NCI-H748 treated with DMSO at 0.1 percent for 48 hours (cell line): ENCODE measurements at places on chromosomes 4 and X.

DNA sequence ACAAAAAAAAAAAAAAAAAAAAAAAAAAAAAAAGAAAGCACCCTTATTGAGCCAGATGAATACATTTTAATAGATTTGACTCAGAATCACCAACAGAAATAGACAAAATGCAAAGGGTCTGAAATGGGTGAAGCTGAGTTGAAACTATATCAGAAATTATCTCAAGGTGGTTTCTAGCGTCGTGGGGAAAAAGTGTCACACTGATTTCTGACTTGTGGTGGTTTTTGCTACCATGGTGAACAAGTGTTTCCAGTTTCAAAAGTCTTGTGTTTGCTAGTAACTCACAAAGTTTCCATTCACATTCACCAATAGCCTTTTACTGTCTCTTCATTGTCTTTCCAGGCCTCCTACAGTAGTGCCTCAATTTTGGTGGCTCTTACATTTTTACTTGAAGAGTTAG lies 135.5 kb downstream of the ARHGAP24 start:
- no peak for DNase-seq

GRCh38 chrX:38318606-38319005 lies 8.7 kb downstream of the RPGR start:
- no peak for DNase-seq

GRCh38 chr4:65102419-65102818 lies 567.9 kb downstream of the EPHA5 start:
- DNase-seq = no peak

DNA sequence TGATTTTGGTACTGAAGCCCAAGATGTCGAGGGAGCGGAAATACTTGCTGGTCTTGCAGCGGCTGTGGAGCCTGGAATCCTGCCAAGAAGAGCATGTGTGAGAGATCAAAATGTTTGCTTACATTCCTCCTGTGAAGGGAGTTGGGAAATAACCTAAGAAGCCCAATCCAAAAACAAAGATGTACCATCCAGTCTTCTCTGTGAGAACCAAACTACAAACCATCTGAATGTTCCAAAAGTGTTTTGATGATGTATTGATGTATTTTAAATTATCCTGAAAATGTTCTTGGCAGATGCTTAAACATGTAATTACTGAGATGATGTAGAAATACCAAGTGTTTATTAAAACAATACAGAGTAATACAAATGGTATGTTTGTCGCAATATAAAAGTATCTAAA lies 10.1 kb upstream of the ADH1A start:
- peak; percentile 3 for DNase-seq

DNA sequence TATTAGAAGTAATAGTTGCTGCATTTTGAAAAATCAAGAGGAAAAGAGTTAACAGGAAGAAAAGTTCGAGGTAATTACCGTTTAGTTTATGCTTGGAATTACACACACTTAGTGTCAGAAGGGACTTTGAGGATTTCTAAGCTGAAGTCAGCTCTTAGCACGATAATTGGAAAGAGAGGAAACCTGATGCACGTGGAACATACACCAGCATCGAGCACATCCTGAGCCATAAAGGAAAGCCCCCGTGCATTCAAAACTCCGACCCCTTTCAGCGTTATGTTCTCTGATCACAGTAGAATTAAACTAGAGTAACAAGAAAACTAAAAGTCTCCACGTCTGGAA lies 400 bp upstream of the PAQR3 start:
- peak; percentile 66 for DNase-seq

DNA sequence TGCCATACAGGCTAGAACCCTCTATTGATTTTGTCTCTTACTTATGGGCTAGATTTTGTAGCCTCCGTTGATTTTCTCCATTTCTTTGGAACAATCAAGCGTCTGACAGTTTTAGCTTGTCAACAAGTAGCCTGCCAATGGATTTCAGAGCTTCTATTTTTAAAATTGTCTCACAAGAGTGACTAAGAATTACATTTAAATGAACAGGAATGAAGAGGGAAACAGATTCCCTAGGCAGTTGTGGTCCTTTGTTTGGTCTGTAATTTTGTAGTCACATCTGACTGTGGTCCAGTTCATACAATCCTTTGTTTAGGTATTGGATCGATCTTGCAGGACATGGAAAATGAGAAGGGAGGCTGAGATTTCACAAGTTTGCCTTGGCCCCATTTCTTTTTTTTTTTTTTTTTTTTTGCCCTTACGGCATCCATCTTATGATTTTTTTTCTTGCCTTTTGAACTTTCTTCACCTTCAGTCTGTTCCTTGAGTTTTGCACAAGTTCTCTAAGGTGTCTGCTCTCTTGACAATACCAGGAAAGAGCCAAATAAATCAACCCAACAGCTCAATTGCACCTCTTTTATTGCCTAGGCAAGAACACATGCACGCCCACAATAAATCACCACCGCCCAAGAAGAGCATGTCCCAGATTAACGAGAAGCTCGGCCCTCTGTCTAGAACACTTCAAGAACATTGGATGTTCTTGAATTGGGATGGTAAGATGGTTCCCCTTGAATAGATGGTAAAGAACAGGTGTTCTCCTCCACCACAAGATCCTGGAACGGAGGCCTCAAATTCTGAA lies 86.5 kb upstream of the EGFL6 start:
- no peak for DNase-seq

DNA sequence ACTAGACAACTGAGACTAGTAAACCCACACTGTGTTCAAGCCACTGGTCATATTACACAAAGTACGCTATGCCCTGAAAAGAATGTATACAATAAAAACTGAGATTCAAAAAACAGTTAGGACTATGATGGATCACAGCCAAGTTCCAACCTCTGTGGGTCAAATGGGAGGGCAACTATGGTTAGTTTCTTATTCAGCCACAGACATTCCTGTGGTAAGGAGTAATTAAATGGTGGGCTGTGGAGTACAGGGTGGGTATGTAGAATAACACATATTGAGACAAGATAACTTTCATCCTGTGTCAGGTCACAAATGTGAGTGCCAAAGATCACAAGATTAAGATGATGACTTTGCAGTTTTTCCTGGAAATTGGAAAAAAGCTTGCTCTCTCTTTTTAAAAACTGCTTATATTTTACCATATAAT lies 167.2 kb downstream of the NPNT start:
- no peak for DNase-seq

- no peak for DNase-seq
Measured at GRCh38 chrX:43655151-43656004, 721 bp upstream of the MAOA start.

DNA sequence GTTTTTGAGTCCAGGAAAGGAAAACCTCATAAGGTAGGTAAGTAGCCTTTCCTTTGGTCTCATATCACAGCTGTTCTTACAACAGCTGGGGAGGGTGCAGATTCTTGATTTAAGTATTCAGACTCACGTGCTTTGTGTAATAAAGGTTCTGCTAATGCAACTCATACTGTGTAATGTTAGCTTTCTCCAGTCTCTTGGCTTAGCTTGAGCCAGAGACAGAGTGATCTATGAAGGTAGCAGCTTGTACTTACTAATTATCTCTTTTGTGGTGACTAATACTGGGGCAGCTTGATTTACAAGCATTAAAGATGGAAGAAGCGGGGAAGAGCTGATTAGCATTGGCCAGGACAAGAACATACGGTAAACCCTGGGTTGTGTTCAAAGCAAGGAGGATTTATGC lies 80.3 kb downstream of the LNX1 start:
- no peak for DNase-seq

- DNase-seq = no peak
Measured at GRCh38 chrX:150329868-150330267, 33.2 kb upstream of the MAMLD1 start.

DNA sequence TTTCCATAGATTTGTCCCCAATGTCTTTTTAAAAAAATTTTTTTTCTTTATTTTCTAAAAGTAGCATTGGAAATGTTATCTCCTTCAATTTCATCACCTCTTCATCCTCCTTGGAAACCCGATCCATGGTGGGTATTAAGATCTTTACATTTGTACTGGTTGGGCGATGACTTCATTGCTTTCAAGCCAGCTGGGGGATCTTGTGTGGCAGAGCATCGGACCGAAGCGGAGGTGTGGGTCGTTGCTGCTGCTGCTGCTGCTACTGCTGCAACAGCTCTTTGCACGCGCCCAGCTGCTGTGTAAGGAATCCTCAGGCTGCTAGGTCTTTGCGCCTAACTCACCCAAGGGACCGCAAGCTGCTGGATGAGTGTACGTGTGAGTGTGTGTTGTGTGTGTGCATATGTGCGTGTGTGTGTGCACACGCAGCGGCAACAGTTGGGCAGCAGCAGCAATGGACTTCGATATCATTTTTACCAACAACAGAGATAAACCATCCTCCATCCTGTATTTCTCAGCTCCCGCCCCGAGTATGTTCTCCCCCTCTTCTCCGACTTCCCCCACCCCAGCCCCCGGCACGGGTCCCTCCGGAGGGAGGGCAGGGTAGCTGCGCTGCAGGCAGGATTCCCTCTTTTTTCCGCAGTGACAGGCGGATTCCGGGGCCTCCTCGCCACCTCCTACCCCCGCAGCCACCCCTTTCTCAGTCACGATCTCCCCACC lies 768 bp upstream of the CDKL5 start:
- DNase-seq = peak; percentile 49

DNA sequence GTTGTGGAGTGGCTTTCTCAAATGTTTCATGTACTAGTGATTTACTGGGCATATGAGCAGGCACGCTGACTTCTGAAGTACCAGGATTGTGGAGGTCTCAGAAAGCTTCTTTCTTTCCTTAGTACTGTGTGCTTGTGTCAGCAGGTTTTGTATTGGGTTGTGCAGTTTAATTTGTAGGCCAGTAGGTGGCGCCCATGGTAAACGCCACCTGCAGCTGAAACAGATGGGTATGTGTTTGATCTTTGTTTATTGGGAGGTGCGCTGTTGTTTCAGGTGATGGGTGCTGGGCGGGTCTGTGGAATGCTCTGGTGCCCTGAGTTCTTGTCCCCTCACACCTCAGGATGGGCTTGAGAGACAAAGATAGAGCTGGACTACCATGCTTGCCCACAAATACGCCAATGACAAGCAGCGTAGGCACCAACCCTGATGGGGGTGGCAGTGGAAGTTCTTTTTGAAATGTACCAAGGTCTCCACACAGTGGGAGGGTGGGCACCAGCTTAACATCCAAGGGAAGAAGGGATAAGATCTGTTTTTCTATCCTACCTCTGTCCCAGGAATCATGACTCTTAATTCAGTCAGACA lies 141.5 kb downstream of the RPS6KA6 start:
- peak; percentile 48 for DNase-seq

GRCh38 chrX:129721870-129722269 lies 16.9 kb upstream of the XPNPEP2 start:
- DNase-seq = no peak

DNA sequence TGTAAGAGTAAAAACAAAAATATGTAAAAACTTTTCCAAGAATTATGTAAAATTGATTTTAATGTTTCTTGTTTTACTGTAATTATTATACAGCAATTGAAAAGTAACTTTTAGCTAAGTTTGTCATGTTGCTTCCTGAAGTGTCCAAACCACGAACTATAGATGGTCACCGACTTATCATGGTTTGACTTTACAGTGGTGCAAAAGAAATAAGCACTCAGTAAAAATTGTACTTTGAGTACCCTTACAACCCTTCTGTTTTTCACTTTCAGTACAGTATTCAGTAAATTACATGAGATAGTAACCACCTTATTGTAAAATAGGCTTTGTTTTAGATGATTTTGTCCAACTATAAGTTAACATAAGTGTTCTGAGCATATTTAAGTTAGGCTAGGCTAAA lies 93.8 kb downstream of the SLC10A6 start:
- no peak for DNase-seq

DNA sequence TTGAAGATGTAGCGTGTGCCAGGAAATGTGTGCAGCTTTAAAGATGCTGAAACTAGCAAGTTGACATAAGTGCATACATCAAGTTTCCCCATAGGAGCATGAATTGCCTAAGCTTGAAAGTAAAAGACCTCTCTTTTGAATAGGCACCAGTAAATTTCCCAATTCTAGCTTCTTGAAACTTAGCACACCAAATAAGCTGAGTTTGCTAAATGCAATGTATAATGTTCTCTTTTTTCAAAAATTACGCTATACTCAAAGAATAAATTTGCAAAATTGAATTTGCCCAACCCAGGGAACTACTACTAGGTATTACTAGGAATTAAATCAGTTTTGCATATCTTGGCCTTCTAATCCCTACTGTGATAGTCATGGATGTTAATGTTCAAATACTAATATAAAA lies 923.9 kb upstream of the LCORL start:
- DNase-seq = no peak

GRCh38 chr4:4724321-4724720 lies 135.1 kb upstream of the MSX1 start:
- no peak for DNase-seq

- DNase-seq = no peak
Measured at GRCh38 chrX:38678821-38679220, 117.5 kb downstream of the TSPAN7 start.

DNA sequence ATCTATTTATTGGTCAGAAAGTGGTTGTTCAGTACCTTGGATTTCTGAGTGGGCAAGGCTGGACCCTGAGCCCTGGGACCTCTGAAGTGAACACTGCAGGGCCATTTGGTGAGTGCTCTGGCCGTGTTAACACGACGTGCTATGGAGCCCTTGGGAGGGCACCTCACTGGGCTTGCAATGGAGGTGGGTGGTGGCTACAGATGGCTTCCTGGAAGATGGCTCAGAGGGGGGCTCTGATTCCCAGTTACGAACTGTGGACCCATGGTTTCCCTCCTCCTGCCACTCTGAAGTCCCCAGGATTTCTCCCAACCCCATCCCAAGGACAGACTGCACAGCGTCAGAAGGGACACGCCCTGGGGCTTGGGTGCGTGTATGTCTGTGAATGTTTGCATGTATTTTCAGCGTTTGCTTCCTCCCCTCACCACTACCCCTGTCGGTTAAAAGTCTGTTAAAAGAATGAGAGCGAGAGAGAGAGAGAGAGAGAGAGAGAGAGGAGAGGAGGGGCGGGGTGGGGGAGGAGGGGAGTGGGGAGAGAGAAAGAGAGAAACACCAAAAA lies 3.7 kb upstream of the RHOH start:
- no peak for DNase-seq

- DNase-seq = no peak
Measured at GRCh38 chr4:146522869-146523205, 1.1 kb upstream of the SLC10A7 start.
